Left ventricle myocardium inferior (tissue), 1 donor: ENCODE measurements at places on chromosomes 1 and 21. TPM values are rescaled to one million over a fixed set of nuclear protein-coding genes. Genes with fewer than 3 reads are reported as not detected.

- no peak for DNase-seq
Measured at GRCh38 chr1:227197064-227197463, 121.2 kb downstream of the CDC42BPA start.

- DNase-seq, result no peak
Measured at GRCh38 chr1:202285908-202286307, 55.8 kb downstream of the UBE2T start.

- no peak for DNase-seq
Measured at GRCh38 chr1:5753549-5754421, 238.4 kb downstream of the NPHP4 start.

TNFRSF18 gene
- not detected for total RNA-seq
